ENCODE measurements at places on chromosomes 12 and 14.

DNA sequence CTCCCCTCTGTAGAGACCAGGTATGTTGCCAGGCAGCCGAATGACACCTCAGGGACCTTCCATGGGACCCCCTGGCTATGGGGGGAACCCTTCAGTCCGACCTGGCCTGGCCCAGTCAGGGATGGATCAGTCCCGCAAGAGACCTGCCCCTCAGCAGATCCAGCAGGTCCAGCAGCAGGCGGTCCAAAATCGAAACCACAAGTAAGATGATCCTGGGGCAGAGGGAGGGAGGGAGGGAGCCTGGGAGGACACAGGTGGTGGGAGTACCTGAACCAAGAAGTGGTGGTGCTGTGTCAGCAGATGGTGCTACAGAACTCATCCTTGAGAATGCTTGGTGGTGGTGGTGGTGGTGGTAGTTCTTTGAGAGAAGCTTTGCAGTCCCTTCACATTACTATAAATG, 1.0 kb downstream of the SMARCD1 start:
- DNase-seq, result no peak

DNA sequence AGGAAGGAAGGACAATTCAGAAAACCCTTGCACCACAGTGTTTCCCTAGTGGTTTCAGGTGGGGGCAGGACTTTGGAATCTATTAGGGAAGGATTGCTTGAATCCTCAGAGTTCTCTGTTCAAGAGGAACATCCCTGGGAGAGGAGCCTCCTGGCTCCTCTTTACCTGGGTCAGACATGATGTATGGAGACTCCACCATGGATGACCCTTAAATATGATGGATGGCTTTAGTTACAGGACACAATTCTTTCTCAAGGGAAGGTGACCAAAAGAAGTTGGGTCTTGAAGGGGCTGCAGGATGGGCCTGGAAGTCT, 396.6 kb downstream of the NRXN3 start:
- DNase-seq, result no peak

GRCh38 chr14:22650960-22651521, 6.9 kb upstream of the OR6J1 start:
- no peak for DNase-seq

DNA sequence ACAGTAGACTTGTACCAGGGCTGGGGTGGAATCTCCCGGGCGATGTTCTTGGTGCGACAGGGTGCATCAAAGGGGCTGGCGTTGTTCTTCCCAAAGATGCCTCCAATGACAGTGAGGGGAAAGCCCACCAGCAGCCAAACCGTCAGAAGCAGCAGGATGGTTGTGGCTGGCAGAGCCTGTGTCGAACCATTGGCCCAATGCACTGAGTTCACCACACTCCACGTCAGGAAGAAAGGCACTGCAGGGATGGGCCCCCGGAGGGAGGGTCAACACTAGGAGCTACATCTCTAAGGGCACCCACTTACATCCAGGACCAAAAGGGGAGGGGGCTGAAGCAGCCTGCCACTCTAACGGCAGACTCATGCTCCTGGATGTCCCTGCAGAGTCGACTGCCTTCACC, 1.8 kb upstream of the IPO4 start:
- DNase-seq, result no peak

- DNase-seq, result no peak
Measured at GRCh38 chr12:8156845-8157244, at the start of gene ZNF705A. ZNF705A (plus strand) TSS chr12:8157015; CDS start chr12:8172626, 15,611 bp downstream.

DNA sequence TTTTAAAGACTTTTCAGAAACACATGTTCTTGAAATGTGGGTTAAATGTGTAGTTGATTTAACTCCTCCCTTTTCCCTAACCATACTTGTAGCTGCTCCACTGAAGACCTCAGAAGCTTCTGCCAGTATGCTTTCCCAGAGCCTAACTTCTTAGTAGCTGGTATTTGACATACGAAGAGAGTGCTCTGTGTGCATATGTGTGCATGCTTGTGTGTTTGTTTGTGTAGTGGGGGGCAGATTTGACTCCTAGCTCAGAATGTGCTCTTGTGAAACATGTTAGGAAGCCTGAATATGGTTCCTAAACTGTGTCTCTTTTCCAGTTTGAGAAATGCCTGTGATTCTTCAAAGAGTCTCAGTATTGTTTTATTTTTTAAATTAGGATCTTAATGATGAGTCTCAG, 420.4 kb downstream of the PCNX1 start:
- no peak for DNase-seq

- no peak for DNase-seq
Measured at GRCh38 chr12:17982556-17982955, 107.4 kb downstream of the RERGL start.

- no peak for DNase-seq
Measured at GRCh38 chr12:124261885-124262284, 33.0 kb upstream of the RFLNA start.

DNA sequence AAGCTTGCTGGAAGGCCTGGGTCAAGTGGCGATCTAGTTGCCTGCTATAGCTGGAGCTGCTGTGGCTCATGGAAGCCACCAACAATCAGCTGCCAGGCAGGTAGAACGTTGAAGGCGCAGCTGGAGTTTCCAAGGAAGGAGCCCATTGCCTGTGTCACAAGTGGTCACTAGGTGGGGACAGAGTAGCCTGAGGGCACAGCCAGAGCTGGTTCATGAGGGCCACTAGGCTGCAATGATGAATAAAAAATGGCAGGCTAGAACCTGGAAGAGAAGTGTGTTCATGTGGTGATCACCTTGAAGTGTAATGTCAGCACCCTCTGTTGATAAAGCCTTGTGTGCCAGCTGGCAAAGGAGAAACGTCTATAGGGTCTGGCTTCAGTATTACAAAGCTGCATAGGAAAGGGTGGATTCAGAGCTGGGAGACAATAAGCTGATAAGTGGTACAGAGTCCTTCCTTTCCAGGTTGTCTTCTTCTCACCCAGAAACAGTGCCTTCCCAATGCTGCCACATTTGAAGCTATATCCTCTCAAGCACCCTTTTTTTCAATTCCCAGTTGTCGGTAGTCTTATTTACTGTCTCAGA, 165.8 kb downstream of the EMP1 start:
- peak; percentile 17 for DNase-seq

DNA sequence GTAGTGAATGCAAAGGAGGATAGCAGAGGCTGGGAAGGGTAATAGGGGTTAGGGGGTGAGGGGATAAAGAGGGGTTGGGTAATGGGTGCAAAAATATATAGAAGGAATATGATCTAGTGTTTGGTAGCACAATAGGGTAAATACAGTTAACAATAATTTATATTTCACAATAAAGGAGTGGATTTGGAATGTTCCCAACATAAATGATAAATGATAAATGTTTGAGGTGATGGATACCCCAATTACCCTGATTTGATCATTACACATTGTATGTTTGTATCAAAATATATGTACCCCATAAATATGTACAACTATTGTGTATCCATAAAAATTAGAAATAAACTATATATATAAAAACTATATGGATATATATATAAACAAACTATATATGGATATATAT, 999 bp upstream of the MYRFL start:
- no peak for DNase-seq

GRCh38 chr14:63203015-63203414, 1.2 kb upstream of the RHOJ start:
- no peak for DNase-seq

DNA sequence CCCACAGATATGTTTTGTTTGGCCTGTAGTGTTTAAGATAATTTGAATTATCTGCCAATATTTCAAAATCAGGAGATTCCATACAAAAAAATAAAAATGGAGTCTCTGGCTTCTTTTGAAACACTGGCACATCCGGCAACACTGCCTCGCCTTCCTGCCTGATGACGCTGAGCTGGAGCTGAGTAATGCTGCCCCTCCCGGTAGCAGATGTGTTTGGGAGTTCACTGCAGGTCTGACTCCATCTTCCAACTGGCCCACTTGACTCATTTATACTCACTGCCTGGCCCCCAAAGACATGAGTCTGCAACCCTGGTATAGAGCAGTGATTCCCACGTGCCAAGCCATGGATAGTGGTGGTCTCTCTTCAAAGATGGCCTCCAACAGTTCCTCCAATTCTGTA, 7.4 kb downstream of the CIT start:
- DNase-seq, result no peak

- DNase-seq, result no peak
Measured at GRCh38 chr14:100140452-100141078, 18.9 kb downstream of the DEGS2 start.

GRCh38 chr14:105383083-105383730, 15.1 kb upstream of the TEX22 start:
- DNase-seq, result no peak

GRCh38 chr14:69068744-69069421, 84.0 kb downstream of the DCAF5 start:
- DNase-seq, result no peak

GRCh38 chr14:101689039-101689501, 72.4 kb upstream of the PPP2R5C start:
- DNase-seq, result no peak

DNA sequence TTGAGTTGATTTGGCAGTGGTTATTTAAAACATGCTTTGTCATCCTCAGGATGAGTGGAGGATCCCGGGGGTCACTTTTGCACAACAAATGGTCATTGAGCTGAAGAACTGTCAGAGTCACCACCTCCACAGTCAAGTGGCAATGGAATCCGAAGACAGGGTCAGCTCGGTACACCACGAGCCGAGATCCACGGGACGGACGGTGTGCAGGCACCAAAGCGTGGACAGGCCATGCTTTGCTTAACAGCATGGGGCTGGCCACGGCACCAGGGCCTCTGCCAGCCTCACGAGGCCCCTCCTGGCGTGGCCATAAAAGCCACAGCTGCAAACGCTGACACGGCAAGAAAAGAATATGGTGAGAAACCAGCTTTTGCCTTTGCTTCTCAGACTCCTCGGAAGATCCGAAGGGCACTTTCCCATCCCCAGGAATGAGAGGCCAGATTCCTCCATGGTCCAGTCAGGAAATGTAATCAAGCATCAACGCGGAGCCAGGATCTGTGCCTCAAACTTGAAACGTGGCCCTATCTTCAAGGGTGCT, 152.2 kb upstream of the DIO3 start:
- no peak for DNase-seq

DNA sequence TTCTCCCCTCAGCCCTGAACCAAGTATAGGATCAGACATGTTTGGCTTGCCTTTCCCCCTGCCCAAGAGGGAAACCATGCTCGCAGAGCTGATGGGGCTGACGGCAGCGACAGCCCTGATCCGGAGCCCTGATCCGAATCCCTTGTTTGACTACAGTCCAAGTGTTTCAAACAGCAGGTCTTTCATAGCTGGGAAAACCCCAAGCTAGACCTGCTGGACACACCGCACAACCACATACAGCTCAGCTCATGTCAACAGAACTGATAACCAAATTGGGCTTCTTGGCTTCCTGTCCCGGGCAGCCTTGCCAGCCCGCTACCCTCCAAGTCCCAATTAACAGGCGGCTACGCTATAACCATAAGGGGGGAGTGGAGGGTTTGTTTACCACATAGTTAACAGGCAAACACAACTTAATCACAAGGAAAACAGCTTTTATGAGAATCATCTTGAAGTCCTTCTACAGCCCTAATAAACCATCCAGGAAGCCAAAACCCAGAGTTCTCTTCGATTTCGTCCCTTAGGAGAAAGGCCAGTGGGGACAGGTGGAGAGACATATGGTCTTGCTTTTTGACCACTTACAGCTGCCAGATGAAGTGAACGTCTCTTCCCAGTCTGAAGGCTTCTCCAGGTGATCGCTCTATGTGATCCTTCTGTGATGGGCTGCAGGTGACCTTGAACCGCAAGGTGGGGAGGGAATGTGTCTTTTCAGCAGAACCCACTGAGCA, 64.5 kb upstream of the MANSC4 start:
- DNase-seq, result no peak

DNA sequence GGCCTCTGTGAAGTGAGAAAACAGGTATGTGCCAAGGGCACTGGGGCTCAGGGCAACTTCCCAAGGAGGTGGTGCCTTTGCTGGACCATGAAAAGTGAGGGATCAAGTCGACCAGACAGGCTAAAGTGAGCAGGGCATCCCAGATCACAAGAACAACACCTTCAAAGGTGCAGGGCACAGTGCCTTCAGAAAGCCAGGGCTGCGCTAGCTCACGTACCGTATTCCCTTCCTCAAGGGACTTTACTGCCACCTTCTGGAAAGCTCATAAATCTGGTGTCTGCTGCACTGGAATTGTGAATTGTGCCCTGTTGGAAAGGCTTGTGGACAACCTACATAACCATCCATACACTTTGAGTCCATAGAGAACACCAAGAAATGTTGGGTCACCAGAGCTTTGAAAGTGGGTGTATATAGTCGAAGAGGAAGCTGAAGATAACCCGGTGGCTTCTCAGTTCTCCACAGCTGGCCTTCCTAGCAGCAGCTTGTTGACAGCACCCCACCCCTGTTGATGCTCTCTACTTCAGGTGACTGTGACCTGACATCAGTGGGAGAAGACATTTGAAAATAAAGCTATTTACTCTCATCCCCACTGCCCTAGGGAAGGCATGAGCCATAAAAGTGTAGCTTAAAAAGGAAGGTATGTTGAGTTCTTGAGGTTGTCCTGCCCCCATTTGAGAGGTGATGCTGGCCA, 24.5 kb downstream of the FIGNL2 start:
- DNase-seq, result no peak

DNA sequence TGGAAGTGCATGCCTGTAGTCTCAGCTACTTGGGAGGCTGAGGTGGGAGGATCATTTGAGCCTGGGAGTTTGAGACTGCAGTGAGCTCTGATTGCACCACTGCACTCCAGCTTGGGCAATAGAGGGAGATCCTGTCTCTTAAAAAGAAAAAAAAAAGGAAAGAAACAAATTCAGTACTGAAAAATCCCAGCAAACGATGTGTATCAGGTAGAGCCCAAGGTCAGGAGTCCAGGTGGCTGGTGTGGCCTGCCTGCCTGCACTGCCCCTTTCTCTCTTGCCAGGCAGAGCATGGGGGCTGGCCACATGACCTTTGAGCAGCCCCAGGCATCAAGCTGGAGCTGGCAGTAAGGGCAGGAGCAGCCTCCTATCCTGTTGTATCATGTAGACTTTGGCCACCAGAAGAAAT, 31.8 kb downstream of the ELK3 start:
- no peak for DNase-seq

DNA sequence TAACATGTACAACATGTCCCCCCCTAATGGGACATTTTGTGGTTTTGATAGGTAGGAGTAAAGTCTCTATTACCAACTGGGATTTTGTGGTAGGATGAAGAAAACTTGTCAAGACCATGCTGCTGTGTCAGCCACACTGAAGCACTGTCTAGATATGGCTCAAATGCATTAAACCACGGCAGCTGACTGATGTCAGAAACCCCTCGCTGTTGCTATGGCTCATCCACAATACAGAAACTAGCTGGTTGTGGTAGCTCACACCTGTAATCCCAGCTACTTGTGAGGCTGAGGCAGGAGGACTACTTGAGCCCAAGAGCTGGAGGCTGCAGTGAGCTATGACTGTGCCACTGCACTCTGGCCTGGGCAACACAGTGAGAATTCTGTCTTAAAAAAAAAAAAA, 40.1 kb downstream of the PAPLN start:
- DNase-seq, result no peak

- DNase-seq, result no peak
Measured at GRCh38 chr14:27098451-27098850, 500.6 kb upstream of the NOVA1 start.

DNA sequence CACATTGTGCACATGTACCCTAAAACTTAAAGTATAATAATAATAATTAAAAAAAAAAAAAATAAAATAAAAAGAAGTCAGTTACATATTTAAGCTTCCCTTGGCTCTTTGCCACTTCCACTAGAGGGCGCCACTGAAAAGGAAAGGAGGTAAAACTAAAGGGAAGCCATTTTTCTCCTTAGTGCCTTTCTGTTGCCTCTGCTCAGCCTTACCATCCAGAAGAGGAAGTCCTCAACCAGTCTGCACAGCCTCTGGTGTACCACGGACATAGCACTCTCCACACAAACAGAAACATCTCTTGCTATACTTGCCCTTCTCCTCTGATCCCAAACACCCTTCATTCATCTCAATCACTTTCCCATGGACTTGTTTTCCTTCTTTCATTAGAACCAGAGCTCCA, 169.0 kb upstream of the EEA1 start:
- peak; percentile 41 for DNase-seq
